ENCODE measurements at places on chromosomes 5 and 9. TPM values are rescaled to one million over a fixed set of nuclear protein-coding genes. Genes with fewer than 3 reads are reported as not detected.

Gene YIPF5
- 66.6 TPM for total RNA-seq

DNA sequence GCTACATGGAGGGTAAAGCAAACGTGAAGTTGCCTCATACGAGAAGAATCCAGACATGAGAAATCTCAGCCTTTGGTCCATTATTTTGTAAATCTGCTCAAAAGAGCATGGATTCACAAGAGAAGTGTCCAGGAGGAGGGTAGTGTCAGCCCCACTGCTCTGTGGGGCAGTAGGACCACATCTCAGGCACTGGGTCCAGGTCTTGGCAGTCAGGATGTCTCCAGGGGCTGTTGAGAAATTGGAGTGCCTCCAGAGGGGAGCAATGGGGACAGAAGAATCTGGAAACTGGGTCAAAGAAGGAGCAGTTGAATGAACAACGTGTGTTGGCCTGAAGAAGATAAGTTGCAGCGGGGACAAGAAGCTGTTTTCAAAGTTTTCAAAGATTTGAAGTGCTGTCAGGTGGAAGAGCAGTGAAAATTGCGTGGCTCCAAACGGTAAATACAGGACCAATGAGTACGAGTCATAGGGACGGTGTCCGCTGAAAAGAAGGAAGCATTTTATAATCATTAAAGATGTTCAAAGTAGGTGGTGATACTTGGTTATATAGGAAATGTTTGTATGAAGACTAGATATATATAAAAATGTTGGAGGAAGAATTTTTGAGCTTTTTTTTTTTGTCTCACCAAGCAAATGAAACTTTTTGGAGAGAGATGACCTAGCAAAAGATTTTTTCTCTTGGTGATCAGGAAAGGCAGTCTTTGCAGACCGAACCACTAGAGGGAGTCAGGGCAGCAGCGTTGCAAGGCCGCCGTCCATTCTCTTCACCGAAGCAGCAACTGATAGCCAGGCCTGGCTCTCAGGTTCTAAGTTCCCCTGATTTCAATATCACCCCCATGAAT, 57.1 kb upstream of the ZBED3 start:
- H3K27me3 ChIP-seq = no peaks in the 10 kb centered on the region
- no peaks in the 10 kb centered on the region for H3K4me1 ChIP-seq
- no peak overlapping the region for H3K27ac ChIP-seq

Gene AKNA
- 5.8 TPM for total RNA-seq

DNA sequence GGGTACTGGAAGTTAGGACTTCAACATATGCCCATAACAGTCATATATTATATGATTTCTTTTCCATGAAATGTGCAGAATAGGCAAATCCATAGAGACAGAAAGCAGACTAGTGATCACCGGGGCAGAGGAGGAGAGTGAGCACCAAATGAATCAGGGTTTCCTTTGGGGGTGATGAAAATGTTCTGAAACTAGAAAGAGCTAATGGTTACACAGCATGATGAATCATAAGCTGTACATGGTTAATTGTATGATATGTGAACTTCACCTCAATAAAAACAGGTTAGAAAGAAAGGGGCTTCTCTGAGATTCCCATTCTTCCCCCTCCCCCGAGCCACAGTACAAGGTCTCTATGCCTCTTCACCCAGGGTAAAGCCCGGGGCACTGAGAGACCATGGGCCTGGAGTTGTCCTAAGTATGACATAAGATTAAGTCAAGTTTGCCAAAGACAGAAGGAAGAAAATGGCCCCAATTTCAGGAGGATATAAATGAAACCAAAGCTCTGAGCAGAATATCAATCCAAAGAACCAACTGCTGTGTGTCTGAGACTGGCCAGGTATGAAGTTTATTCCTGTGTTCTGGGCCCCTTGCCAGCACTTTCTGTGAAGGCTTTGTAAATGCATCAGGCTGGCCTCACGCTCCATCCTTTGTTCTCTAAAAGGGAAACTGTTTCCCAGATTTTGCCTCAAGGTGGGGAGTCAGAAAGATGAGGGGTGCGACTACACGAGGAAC, 243.8 kb downstream of the CDK5RAP2 start:
- no peak overlapping the region for H3K27ac ChIP-seq
- peaks cover 85% of the 10 kb centered on the region for H3K27me3 ChIP-seq
- no peak overlapping the region for H3K4me3 ChIP-seq
- DNase-seq = no peak
- no peaks in the 10 kb centered on the region for H3K36me3 ChIP-seq

- peaks cover 17% of the 10 kb centered on the region for H3K36me3 ChIP-seq
- H3K4me1 ChIP-seq = no peaks in the 10 kb centered on the region
- H3K4me3 ChIP-seq = no peak overlapping the region
- no peak overlapping the region for H3K27ac ChIP-seq
- no peak for DNase-seq
- H3K27me3 ChIP-seq = no peaks in the 10 kb centered on the region
Measured at GRCh38 chr5:143206196-143207053, 197.1 kb downstream of the NR3C1 start.

Gene IL3
- not detected for total RNA-seq

GRCh38 chr5:179375236-179375685, 30.0 kb upstream of the ADAMTS2 start:
- no peaks in the 10 kb centered on the region for H3K36me3 ChIP-seq
- peaks cover 15% of the 10 kb centered on the region for H3K27me3 ChIP-seq

- H3K4me3 ChIP-seq = peak overlapping the region; percentile 59
- no peaks in the 10 kb centered on the region for H3K4me1 ChIP-seq
- H3K27ac ChIP-seq = peak overlapping the region; percentile 67
Measured at GRCh38 chr5:20972419-20972925, 984.5 kb upstream of the CDH18 start.

- no peak for DNase-seq
- no peak overlapping the region for H3K27ac ChIP-seq
Measured at GRCh38 chr9:35923927-35924763, 14.9 kb downstream of the SPAAR start.

DNA sequence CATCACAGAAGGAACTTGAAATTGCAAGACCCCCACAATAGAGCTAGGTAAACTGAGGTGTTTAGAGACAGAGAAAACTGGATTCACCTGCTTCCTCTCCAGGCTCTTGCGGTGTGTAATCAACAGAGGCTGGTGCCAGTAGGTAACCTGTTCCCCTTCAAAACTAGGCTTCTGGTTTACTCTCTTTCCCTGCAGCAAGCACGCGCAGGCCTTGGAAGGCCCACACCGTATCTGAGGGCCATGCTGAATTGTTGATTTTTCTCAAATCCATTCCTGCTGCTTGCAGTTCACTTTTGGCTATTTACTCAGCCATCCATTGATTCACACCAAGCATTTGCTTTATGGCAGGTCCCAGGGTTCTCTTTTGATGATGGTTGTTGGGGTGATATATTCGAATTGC, 667 bp upstream of the FRRS1L start:
- no peak overlapping the region for H3K27ac ChIP-seq
- no peaks in the 10 kb centered on the region for H3K4me1 ChIP-seq
- peaks cover 16% of the 10 kb centered on the region for H3K27me3 ChIP-seq
- no peak for DNase-seq
- no peak overlapping the region for H3K4me3 ChIP-seq

DNA sequence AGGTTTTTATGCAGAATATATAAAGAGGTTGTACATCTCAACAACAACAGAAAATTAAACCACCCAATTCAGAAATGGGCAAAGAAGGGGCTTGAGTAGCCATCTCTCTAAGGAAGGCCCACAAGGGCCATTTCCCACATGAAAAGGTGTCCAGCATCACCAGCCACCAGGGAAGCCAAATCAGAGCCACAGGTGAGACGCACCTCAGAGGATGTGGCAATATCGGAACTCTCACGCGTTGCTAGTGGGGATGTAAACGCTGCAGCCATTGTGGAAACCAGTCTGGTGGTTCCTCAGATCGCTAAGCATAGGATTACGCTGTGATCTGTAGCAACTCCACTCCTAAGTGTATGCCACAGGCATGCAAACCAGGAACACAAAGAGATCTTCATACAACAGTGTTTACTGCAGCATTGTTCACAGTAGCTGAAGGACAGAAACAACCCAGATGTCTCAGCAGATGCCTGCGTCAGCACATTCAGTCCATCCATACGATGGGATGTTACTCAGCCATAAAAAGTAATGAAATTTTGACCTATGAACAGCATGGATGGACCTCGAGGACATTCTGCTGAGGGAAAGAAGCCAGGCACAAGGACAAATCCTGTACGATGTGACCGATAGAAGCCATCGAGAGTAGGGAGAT, 84.3 kb upstream of the CACNA1B start:
- no peaks in the 10 kb centered on the region for H3K27me3 ChIP-seq
- no peak overlapping the region for H3K4me3 ChIP-seq
- H3K4me1 ChIP-seq = peaks cover 12% of the 10 kb centered on the region
- H3K27ac ChIP-seq = no peak overlapping the region
- peaks cover 13% of the 10 kb centered on the region for H3K36me3 ChIP-seq
- DNase-seq = no peak

Gene EIF4EBP3
- total RNA-seq = 14.1 TPM

GRCh38 chr5:18553269-18553668, 919.0 kb downstream of the TAF11L14 start:
- no peaks in the 10 kb centered on the region for H3K4me1 ChIP-seq
- DNase-seq = peak; percentile 9
- H3K27ac ChIP-seq = peak overlapping the region; percentile 20
- H3K36me3 ChIP-seq = no peaks in the 10 kb centered on the region
- H3K27me3 ChIP-seq = no peaks in the 10 kb centered on the region

- no peaks in the 10 kb centered on the region for H3K36me3 ChIP-seq
- no peaks in the 10 kb centered on the region for H3K4me1 ChIP-seq
- no peak overlapping the region for H3K27ac ChIP-seq
- H3K4me3 ChIP-seq = no peak overlapping the region
- no peak for DNase-seq
Measured at GRCh38 chr9:114205171-114206015, 50.1 kb downstream of the COL27A1 start.

Gene MYOT
- total RNA-seq = not detected

Gene GZMA
- not detected for total RNA-seq

Gene CTNND2
- 19.6 TPM for total RNA-seq

Gene FAM78A
- not detected for total RNA-seq

DNA sequence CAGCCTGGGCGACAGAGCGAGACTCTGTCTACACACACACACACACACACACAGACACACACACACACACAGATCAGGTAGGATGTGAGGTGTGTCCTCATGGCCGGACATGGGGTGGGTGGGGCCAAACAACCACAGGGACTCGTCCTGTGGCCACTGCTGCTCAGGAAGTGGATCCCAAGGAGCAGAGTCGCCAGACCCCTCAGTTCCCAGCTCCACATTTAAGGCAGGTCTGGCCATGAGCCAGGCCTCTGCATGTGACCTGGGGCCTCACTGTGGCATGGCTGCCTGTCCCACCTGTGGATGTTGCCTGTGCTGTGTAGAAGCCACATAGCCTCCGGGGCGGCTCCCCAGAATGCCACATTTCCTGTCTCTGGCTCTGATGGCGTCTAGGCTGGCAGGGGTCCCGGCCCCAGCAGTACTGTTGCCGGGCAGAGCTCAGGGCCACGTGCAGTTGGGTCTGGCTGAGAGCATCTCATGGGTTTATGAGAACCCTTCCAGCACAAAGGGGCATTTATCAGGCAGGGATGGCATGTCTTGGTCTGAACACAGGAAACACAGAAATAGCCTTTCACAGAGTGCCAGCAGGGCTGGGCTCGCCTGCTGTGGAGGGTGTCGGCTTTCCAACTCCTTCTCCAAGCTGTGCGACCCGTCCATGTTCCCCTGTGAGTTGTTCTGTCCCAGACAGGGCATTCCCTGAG, 9.9 kb upstream of the NINJ1 start:
- H3K36me3 ChIP-seq = no peaks in the 10 kb centered on the region
- no peaks in the 10 kb centered on the region for H3K27me3 ChIP-seq
- H3K4me1 ChIP-seq = peaks cover 7% of the 10 kb centered on the region
- no peak for DNase-seq
- no peak overlapping the region for H3K4me3 ChIP-seq

- no peak for DNase-seq
- no peaks in the 10 kb centered on the region for H3K27me3 ChIP-seq
- no peak overlapping the region for H3K4me3 ChIP-seq
- no peaks in the 10 kb centered on the region for H3K4me1 ChIP-seq
- no peaks in the 10 kb centered on the region for H3K36me3 ChIP-seq
Measured at GRCh38 chr9:95874303-95874988, 1.0 kb upstream of the ERCC6L2 start.

- H3K36me3 ChIP-seq = no peaks in the 10 kb centered on the region
- no peak overlapping the region for H3K4me3 ChIP-seq
- H3K27ac ChIP-seq = no peak overlapping the region
- H3K4me1 ChIP-seq = no peaks in the 10 kb centered on the region
- no peaks in the 10 kb centered on the region for H3K27me3 ChIP-seq
Measured at GRCh38 chr5:62633243-62633642, 54.6 kb downstream of the LRRC70 start.

DNA sequence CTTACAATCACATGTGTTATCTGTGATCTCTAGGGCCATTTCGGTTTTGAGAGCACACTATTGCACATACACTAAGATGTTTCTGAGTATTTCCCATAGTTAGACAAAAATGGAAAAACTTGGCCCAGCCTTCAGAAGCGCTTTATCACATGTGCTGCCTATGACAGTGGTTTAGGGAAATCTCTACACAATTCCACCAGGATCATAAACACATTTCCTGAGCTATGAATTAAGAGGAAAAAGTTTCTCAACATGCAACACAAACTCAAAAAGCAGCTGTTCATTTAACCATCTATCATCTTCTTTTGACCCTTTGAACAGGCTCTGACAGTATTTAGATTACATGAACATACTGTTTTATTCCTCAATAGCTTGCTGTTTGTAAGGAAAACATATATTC, 15.1 kb downstream of the FGF1 start:
- no peak overlapping the region for H3K27ac ChIP-seq
- DNase-seq = no peak
- no peaks in the 10 kb centered on the region for H3K36me3 ChIP-seq
- H3K4me1 ChIP-seq = no peaks in the 10 kb centered on the region

DNA sequence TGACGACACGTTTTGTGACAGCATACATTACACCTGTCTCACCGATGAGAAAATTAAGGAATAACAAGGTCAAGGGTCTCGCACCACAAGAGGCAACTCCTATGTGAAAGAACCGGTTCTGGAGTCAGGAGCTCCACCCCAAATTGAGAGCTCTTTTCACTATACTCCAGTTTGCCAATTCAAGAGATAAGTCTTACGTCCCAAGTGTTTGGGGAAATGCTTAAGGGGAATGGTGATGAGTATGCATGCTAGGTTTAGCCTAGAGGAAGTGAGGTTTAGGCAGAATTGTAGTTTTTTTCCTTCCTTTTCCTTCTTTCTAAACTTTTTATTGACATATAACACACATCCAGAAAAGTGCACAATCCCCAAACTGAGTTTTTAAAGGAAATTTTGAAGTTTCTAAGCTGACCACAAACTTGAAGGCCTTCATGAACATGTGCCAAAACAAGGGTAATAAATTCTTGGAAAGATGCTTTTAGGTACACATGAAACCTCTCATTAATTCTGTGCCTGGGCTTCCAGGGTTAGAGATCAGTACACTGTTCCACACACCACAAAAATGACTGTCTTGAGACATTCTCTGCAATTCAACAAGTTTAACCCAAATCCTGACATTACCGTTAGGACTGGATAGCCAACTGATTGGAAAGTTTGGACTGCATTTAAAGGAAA, 127.6 kb upstream of the SLC1A3 start:
- H3K36me3 ChIP-seq = no peaks in the 10 kb centered on the region
- H3K27ac ChIP-seq = no peak overlapping the region
- H3K27me3 ChIP-seq = peaks cover under 1% of the 10 kb centered on the region
- H3K4me3 ChIP-seq = no peak overlapping the region

All from Calu3 (cell line).